ENCODE measurements at places on chromosomes 6 and 20.

- DNase-seq, result no peak
These were observed 73.8 kb downstream of the SCML4 start for GRCh38 chr6:107750176-107750797.

DNA sequence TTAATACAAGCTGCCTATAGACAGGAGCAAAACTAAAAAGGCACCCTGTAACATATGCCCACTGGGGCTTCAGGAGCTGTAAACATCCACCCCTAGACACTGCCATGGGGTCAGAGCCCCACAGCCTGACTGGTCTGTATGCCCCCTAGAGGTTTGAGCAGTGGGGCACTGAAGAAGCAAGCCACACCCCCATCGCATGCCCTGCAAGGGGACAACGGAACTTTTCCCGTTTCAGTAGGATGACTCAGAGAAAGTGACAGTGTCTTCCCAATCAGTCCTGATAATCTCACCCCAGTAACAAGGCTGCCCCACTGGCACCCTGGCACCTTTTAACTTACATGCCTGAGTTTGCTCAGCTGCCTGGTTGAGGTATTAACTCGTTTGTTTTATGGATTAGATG lies 35.9 kb downstream of the BEND3 start:
- DNase-seq, result no peak

DNA sequence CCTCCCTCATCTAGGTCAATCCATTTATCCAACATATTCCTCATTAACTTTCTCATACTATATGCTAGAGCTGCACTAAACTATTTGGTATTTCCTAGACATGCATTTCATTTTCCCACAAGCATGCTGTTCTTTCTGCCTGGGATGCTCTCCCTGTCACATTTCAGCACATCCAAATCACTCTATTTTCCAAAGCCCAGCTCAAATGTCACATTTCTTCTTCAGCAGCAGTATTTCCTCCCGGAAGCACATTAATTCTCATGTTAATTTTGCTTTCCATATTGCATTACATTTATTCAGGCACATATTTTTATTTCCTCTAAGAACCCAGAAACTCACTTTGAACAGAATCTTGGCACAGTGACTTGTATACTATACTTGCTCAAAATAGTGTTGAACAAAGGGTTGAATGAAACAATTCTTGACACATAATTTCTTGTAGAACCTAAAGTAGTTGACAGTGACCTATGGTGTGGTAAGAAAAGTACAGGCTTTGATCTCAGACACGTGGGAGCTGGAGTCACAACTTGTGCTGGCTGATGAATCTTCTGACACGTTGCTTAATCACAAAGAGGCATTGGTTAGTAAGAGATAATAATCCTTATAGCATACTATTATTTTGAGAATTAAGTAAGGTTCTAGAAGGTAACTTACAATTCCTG lies 30.8 kb upstream of the CD2AP start:
- DNase-seq, result no peak

DNA sequence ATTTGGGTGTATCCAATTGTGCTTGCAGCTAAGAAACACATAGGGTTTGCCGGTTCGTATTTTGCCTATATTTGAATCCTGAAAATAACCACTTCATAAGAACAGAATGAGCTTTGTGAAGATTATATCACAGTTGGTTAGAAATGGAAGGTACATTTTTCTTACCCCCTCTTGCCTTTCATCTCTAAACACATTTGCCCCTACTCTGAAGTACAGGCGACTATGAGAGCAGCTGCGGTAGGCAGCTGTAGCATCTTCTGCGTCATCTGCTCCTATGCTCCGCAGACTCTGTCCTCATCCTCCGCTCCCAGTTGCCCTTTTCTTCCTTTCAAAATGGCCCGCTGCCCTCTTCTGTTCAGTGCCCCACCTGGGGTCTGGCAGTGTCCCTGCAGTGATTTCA lies 47.6 kb upstream of the REV3L start:
- DNase-seq, result no peak

- DNase-seq, result no peak
These were observed 178.4 kb upstream of the SUPT3H start for GRCh38 chr6:45555981-45556771.

DNA sequence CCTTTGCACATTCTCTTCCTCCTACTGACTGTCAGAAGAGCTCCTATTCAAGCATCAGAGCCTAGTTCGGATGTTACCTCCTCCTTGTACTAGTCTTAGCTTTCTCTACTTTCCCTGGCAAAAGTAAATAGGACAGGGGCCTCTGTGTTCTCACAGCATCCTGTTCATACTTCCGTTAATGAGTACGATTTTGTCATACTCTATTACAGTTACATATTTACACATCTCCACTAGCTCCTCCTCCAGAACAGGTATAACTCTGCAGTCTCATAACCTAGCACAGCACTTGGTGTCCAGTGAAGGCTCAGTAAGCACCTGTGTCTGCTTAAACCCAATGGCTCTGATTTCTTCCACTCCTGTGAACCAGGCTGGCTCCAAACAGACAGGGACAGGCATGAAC lies 7.0 kb downstream of the ELMO2 start:
- DNase-seq, result no peak

- no peak for DNase-seq
These were observed 376.7 kb downstream of the THBS2 start for GRCh38 chr6:168876956-168877355.

GRCh38 chr6:75735491-75736186 lies 13.4 kb upstream of the MYO6 start:
- DNase-seq, result no peak

- no peak for DNase-seq
These were observed 122.1 kb upstream of the SPACA1 start for GRCh38 chr6:87925373-87926060.

- no peak for DNase-seq
These were observed 100.9 kb downstream of the PREP start for GRCh38 chr6:105301756-105302616.

DNA sequence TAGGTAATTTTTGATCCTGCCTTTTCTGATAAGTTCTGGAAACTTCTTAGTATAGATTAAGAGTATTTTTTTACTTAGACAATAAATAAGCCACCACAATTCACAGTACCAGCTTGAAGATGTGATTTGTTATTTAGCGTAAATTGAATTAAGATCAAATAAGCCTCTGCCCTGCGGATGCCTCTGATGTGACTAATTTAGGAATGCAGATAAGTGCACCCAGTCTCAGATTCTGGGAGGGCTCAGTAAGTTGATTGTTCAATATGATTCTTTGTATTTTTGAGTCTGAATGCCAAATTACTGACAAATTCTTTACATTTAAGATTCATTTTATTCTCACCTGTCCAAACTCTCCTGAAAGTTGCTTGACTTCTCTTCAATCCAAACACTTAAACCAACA lies 147.5 kb downstream of the THBS2 start:
- DNase-seq, result no peak

- no peak for DNase-seq
These were observed 8.4 kb upstream of the GPSM3 start for GRCh38 chr6:32200711-32201475.

- DNase-seq, result no peak
These were observed 38.8 kb downstream of the SUMO4 start for GRCh38 chr6:149438855-149439254.

- no peak for DNase-seq
These were observed 134.4 kb downstream of the ERMARD start for GRCh38 chr6:169885831-169886230.

GRCh38 chr6:79864001-79864400 lies 83.4 kb downstream of the ELOVL4 start:
- no peak for DNase-seq

- DNase-seq, result no peak
These were observed 245.3 kb downstream of the MAFB start for GRCh38 chr20:40443753-40444152.

- no peak for DNase-seq
These were observed 62.8 kb upstream of the KCNQ5 start for GRCh38 chr6:72559067-72559466.

GRCh38 chr6:16769131-16769985 lies 8.1 kb upstream of the ATXN1 start:
- DNase-seq, result peak; percentile 54

- DNase-seq, result no peak
These were observed 74.9 kb downstream of the HS3ST5 start for GRCh38 chr6:114267897-114268296.

DNA sequence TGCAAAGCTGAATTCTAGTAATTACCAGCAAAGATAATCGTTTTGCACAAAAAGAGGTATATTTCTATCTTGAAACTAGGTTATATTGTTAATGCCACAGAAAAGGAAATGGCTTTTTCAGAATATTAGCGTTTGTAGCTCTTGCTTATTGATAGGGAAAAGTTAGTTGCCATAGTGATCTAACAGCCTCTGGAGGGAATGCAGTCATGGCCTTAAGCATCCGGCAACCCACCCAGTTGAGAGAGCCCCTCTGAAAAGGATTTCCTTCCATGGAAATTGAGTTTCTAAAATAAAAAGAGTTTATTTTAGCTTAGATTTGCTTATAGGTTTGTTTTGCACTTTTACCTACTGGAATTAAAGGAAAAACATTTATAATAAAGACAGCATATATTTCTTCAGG lies 224.5 kb downstream of the BCKDHB start:
- DNase-seq, result no peak

DNA sequence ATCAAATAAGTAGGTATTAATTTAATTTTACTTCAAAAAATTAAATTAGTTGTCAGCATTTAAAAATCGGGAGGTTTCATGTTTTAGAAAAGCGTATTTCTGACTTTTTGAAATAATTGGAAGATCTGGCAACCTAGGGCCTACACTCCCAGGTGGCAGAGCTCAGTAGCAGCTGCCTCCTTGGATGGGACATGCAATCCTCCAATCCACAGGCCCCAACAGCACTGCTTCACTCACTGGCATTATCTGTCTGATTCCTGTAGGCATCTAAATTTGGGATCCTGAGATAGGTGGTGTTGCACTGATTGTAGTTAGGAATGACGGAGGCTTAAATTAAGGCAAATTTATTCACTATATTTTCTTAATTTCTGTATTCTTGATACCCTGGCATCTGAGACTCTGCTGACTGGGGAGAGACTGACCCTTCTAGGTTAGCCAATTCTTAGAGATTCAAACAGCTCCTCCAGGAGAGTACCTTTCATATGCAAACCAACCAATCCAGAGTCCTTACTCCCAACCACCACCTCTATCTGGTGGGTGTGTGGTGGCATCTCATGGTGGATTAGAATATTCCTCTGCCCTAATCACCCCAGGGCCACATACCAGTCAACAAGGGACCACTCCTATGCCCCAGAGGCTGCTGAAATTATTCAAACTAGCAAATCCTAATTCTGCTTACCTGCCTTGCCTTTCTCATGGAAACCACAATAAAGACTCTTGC lies 146.6 kb upstream of the GLP1R start:
- DNase-seq, result no peak

DNA sequence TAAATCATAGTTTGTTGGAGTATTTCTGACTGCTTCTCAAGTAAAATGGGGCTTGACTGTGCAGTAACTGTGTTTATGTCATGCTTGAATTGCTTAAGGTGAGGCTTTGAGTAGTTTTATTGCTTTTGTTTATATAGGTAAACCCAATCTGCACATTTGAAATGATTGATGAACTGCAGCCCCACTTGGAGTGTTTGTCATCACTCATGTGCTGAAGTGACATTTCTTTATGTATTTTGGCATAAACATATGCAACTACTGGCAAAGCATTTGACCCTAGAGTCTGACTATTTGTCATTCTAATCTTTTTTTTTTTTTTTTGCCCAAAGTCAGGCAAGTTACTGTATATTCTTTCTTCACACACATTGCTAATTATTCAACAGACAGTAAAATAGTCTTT lies 491.4 kb upstream of the POU3F2 start:
- no peak for DNase-seq

- DNase-seq, result no peak
These were observed 15.2 kb upstream of the TAAR5 start for GRCh38 chr6:132604635-132605152.

DNA sequence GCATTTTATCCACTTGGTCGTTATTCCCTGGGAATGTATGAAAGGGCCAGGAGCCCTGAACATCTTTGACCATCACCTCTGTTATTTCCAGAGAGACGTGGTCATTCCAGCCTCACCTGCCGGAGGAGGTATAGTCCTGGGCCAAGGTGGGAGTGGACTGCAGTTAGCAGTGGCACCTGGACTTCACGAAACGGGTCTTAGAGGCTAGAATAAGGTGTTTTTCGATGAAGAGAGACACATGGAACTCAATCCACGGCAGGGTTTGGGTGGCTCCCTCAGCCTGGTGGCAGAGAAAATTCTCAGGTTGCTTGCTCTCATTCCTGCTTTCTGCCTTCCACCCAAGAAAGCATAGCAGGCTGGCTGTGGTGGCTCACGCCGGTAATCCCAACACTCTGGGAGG lies 48.0 kb downstream of the BMP6 start:
- DNase-seq, result no peak

- no peak for DNase-seq
These were observed 67.2 kb downstream of the PLCB4 start for GRCh38 chr20:9136114-9136513.

- no peak for DNase-seq
These were observed 8.5 kb downstream of the MOXD1 start for GRCh38 chr6:132392792-132393191.

DNA sequence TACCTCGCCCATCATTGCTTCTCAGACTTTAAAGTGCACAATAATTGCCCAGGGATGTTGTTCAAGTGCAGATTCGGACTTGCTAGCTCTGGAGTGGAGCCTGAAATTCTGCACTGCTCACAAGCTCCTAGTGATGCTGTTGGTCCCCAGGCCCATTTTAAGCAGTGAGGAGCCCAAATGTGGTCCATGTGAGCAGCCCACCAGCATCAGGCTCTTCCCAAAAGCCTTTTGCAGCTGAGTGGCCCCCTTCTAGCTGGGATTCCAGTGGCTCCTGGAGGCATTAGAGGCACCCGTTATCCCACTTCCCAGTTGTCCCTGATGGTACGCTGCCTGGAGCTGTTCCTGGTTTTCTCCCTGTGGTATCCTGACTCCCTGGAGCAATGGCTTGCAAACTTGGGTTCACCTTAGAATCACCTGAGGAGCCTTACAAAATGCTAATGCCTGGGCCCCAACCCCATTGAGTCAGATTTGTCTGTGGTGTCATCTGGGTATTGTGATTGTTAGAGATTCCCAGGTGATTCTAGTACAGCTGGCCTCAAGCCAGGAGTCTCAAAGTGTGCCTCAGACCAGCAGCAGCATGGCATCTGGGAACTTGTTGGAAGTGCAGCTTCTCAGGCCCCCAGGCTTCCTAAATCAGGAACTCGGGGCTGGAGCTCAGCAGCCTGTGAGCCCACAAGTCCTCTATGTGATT lies 186.9 kb upstream of the SLC24A3 start:
- no peak for DNase-seq

- no peak for DNase-seq
These were observed 18.9 kb downstream of the C6orf132 start for GRCh38 chr6:42123379-42124103.

GRCh38 chr6:106557837-106558236 lies 71.5 kb downstream of the RTN4IP1 start:
- no peak for DNase-seq

Data from stimulated activated CD4-positive, alpha-beta T cell treated with anti-CD3 and anti-CD28 coated beads, Interleukin-12 subunit alpha, Interleukin-12 subunit beta, amount 100 ng/mL, for 48 hours (primary cell).